Kidney (tissue), 22 donors: ENCODE measurements at places on chromosomes 5 and 9.
A peak's percentile ranks its signal among the peaks of the same experiment; 100 is the strongest.

GRCh38 chr5:147403651-147404640 lies 105.9 kb downstream of the DPYSL3 start:
- no peak for DNase-seq

DNA sequence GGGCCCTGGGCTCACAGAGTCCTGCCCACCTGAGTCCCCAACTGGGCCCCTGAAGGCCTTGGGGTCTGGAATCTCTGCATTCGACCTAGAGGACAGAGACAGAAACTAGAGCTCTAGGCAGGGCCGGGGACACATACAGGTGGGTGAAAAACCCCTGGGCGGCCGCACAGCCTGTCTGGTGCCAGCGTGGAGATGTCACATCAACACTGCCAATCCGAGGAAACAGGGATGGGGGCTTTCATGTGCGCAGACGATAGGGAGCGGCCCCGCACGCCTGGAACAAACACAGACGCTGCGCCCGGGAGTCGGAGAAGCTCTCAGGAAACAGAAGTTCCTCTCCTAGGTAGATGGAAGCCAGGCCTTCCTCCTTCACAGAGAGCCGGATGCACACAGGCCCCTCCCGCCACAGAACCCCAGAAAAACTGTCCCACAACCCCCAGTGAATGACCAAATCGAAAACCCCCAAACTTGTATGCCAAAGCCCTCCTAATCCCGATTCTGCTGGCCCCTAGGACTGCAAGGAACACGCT lies 1.8 kb downstream of the GRM6 start:
- DNase-seq, result no peak

DNA sequence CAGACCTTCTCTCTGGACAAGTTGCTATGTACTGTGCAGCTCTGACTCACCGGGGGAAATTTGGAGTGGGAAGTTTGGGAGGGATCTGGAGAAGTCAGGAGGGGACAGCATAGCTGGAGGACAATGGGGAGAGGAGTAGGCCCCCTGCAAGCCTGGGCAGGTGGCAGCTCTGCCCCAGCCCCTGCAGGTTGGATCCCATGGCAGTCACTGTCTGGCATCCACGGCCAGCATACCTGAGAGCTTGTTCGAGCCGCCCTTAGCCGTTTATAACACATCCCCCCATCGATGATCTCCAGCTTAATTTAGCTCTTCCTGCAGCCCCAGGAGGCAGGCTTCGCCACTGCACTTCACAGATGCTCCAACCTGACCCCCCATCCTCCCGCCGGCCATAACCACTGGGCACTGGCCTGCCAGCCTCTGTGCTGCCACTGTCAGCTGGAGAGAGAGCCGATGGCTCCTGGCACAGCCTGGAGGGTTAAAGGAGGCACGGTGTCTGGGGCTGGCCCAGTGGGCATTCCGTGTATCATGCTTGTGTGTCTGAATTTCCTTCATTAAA lies 57.7 kb upstream of the RNU6ATAC start:
- DNase-seq, result peak; percentile 39

GRCh38 chr9:6695121-6695814 lies 49.7 kb upstream of the GLDC start:
- DNase-seq, result no peak

GRCh38 chr9:136077491-136077890 lies 17.6 kb downstream of the NACC2 start:
- DNase-seq, result no peak

- no peak for DNase-seq
Measured at GRCh38 chr5:42812620-42813019, 928 bp upstream of the SELENOP start.

DNA sequence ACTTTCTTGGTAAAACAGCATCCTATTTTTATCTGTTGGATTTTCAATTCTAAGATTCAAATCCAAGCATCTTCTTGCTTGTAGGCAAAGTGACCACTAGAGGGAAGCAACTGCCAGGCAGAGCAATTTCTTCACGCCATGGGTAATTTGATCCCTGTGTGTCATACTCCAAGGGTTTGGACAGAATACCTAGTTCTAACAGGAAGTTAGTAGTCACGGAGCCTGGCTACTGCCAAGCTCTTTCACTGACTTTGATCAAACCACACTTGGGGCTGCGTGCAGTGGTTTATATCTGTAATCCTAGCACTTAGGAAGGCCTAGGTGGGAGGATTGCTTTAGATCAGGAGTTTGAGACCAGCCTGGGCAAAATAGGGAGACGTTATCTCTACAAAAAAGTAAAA lies 473.6 kb upstream of the TNC start:
- DNase-seq, result peak; percentile 94

DNA sequence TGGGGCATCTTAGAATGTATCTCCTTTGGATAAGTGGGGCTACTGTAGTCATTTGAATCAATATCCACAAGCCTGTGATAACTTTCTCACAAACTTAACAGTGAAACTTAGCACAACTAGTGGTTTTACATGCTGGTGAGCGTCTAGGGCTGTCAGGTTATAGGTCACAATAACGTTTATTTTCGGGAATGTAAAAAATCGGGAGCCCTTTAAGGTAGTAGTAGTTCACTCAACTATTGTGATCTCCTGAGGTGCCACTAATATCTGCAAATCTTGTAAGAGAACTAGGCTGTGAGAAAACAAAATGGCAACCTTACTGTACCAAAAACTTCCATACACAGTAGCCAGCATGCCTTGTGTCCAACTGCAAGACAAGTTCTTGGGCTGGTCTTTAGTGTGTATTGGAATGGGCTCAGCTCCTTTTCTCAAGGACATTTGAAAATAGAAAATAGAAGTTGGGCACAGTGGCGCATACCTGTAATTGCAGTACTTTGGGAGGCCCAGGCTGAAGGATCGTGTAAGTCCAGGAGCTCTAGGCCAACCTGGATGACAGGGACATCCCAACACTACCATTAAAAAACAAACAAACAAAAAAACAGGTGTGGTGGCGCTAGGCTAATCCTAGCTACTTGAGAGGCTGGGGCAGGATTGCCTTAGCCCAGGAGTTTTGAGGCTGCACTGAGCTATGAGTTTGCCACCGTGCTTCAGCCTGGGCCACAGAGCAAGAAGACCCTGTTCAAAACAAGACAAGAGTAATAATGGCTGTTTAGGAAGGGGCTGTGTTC lies 5.2 kb upstream of the PKN3 start:
- DNase-seq, result peak; percentile 7

DNA sequence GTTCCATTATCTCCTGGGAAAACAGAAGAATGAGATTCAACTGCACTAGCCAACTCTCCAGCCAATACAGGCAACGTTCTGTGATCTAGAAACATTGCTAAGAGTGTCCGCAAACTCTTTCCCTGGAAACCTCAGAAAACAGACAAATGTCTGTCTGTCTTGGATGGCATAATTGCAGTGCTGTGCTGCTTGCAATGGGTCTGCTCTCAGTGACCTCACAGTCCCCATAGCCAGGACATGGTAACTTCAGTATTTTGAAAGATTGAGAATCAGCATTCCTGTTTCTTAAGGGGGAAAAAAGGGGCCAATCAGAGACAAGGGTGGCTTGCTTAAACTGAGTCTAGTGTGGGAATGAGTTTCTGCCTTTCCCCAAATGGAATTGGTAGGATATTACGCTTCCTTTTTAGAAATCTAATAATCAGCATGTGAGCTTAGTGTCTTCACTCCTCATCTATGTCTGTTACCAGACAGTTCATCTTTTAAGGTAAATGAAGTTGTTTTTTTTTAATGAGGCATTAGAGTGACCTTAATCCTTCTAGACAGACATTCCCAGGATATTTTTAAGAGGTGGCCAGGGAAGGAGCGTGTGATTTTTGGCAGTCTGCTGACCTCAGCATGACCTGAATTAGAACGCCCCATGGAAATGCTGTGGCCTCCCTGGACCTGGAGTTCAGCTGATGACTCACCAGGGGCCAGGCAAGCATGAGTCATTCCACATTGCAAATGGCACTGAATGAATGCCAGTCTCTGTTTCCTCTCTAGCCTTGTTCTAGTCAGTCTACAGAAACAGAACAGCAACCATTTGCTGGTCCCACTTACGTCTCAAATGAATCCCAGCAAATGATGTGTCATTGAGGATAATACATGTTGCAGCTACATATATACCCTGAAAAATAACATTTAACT lies 210.2 kb upstream of the ACTBL2 start:
- DNase-seq, result no peak

- peak; percentile 97 for DNase-seq
Measured at GRCh38 chr9:123360161-123361085, 4.4 kb downstream of the CRB2 start.

DNA sequence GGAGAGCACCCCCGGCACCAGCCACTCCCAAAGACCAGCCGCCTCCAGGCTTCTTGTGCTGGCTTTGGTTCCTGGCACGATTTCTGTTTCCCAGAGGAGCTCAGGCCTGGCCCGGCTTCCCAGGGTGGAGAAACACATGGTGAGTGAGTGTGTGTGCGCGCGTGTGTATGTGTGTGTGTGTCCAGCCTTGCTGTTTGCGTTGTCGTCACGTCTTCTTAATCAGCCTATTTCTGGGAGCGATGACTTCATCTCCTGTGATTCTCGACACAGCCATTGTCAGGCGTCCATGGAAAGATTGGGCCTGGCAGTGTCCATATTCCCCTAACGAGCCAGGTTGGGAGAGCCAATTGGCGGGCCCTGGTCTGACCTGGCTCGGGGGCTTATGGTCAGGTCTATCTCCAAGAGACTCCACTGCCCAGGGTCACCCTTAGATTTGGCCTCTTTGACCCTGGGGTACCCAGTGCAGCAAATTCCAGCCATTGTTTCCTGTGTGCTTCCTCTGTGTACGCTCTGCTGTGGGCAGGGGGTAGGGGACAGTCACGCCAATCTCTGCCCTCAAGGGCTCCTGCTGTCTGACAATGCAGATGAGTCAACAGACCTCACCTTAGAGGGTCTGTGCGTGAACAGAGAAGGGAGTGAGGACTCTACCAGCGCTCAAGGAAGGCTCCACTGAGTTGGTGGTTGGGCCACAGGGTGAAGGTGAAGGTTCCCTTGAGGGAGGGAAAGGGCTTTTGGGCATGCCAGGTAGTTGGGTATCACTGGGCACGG lies 73.8 kb downstream of the DAB2IP start:
- DNase-seq, result no peak

DNA sequence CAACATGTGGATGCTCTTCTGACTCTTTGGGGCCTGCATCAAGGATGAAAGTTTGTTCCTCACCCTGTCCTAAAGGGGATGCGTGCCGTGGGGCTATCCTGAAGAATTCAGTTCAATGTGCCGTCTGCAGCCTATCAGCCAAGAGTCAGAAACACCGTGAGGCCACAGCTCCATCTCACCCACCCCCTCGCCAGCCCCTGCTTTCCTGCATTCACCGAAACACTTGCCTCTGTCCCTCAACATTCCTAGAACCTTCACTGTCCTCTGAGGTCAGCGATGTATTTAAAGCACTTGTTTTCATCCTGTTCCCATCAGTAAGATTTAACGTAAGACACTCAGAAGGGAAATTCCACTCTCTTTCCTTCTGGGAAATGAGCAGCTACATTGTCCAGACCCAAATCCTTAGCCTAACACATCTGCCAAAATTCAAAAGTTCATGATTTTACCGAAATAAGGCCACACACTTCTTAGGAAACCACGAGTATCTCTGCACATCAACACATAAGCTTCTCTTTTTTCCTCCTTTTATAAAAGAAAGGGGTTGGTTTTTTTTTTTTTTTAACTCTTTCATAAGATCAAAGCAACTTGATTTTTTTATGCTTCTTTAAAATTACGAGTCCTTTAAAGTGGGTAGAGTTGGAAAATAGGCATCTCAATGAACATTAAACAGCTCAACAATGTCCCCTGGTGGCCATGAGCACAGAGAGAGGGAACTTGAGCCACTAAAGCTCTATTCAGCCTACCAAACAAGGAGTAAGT lies 100.7 kb downstream of the SUSD1 start:
- peak; percentile 90 for DNase-seq

- no peak for DNase-seq
Measured at GRCh38 chr5:9332026-9332425, 213.8 kb downstream of the SEMA5A start.

GRCh38 chr5:73820326-73820725 lies 194.3 kb downstream of the ARHGEF28 start:
- no peak for DNase-seq

DNA sequence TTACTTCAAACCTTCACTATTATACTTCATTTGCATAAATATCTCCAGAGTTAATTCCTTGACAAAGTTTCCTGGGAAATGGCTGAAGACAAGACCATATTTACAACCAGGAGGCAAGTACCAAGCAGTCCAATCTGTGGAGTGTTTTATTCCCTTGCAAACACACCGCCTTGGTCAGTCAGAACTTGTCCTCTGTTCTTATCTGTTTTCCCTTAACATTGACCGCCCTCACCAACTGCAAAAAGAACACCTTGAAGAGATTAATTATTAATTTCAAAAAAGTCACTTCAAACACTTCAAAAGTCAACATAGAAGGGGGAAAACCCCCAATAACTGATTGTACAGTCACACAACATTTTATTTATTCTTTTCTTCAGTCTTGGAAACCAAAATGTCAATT lies 269.0 kb upstream of the RGMB start:
- DNase-seq, result no peak

- DNase-seq, result no peak
Measured at GRCh38 chr5:168479166-168479565, 7.1 kb upstream of the RARS1 start.

DNA sequence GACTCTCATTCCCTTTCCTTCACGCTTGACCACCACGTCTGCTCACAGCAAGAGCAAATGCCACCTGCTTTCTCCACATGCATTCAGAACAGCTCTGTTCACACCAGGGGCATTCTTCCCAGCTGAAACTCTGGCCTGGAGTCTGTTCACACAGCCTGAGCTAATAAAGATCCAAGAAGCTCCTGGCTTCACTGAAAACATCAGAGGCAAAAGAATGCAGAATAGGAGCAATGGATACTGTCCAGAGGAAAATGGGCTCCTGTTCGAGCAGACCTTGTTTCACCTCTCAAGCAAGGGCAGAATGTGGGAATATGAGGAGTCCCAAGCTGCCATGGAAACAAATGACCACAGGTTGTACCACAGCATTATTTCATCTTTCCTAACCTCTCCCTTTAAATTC lies 402.7 kb upstream of the TNC start:
- DNase-seq, result no peak

DNA sequence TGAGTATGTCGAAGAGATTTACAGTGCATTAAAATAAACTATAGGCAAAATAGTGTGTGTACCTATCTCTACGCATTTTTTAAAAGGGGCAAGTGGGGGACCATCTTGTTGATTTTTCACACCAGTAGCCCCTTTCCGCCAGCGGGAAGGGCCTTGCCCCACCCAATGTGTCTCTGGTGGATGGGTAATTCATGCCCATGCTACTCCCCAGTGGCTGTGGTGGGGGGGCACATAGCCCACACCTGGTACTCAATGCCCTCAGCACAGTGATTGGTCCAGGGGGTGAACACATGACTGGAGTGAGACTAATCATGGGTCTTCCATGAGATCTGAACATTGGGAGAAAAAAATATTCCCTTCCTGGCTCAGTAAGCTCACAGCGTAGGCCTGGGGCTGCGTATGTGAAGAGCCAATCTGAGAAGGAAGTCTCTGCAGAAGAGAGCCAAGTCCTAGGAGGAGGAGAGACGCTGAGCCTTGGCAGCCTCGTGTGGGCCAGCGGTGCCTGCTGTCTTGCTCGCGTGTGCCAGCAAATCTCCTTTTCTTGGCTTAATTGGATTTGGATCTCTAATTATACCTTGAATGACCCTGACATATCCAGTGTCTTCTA lies 103.4 kb downstream of the ADAMTS2 start:
- DNase-seq, result peak; percentile 37

GRCh38 chr9:30459156-30459555 lies 1925.3 kb upstream of the ACO1 start:
- DNase-seq, result no peak
